ENCODE measurements at places on chromosomes 1 and 21.

GRCh38 chr1:25572708-25573590 is 29.5 kb downstream of the LDLRAP1 start:
- DNase-seq: peak; percentile 46

- no peak for DNase-seq
Observed at GRCh38 chr1:156654700-156655099, 12.8 kb downstream of the BCAN start.

GRCh38 chr1:212964102-212964501 is 13.8 kb downstream of the VASH2 start:
- no peak for DNase-seq

DNA sequence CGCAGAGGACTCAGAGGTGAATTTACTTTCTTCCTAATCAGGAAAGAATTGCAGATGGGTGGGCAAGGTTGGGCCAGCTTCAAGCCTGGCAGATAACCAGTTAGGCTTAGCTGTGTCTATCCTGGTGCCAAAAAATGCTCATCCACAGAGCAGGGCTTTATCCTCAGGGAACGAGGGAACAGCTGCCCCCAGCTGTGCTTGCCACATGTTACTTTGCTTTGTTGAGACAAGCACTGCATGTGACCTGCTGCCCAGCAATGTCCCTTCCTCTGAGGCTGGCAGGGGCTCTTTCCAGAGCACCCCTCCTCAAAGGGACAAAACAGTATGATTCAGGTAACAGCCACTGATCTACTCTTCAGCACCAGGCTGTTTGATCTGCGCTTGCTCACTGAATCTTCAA is 505.1 kb upstream of the USP24 start:
- DNase-seq: no peak

DNA sequence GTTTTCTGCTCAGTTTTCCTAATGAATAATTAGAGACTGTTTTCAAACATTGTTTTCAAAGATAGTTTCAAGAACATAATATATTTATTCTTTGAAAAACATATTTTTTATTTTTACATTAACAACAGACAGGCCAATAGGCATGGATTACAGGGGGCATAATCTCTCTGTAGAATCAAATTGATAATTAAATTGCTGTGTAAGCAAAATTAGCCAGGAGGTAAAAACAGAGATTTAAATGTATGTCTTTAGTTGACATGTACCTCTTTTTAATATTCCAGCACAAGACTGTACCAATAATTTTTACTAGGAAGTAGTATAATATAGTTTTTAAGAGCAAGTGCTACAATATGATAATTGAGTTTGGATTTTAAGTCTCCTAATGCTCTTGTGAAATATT is 1444.5 kb downstream of the BRINP3 start:
- no peak for DNase-seq

DNA sequence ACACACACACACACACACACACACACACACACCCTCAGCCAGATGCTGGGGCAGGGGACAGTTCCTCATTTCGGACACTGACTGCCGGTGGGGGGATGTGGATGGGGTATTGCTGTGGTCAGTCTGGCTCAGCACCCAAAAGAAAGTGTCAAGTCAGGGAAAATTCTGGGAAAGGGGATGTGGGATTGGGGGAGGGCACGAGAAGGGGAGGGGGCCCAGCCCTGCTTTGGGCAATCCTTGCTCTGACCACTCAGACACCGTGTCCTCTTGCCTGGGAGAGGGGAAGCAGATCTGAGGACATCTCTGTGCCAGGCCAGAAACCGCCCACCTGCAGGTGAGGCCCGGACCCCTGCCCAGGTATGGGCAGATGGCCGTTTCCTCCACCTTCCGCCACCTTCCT is at the start of gene C1QC:
Gene C1QC, plus strand, starts transcription at position 253 of the 400 bp plus-strand sequence. CDS start 391 bp downstream, outside the sequence.
- DNase-seq: no peak

GRCh38 chr1:93616221-93616995 is 65.2 kb downstream of the BCAR3 start:
- DNase-seq: no peak

DNA sequence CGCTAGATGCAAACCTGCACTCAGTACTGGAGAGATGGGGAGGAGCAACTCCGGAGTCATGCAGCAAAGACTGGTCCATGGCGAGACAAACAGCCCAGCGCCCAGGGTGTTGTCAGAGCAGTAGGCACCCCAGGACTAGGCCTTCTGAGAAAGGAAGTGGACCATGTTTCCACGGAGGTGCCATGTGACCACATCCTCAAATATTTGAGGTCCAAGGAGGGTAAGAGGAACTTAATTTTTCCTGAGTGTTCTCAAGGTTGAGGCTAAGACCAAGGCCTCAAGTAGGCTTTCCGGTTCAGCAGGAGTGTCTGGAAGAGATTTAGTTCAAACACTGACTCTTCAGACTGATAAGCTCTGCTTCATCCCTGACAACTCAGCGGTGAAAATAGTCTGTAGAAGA is 186.2 kb downstream of the RHOU start:
- DNase-seq: no peak

- no peak for DNase-seq
Observed at GRCh38 chr1:187933562-187934419, 1105.0 kb downstream of the PLA2G4A start.

- DNase-seq: no peak
Observed at GRCh38 chr1:85351202-85351828, 74.9 kb upstream of the BCL10 start.

GRCh38 chr21:14454016-14455009 is 71.4 kb upstream of the HSPA13 start:
- DNase-seq: no peak

DNA sequence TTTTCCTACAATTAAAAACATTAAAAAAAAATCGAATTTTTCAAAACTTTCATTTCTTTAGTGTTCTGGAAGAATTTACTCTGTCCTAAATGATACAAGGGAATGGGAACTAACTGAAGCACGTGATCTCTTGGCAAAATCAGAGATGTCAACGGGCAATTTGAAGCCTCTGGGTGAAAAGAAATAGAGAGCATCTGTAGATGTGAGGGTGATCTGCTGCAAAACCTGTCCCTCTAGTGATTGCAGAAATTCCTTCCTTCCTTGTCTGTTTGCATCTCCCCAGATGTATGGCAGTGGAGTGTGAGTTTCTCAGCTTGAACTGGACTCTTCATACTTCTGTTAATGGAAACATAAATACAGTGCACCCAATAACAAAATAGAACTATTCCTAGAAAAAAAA is 100.5 kb upstream of the S1PR1 start:
- no peak for DNase-seq
